ENCODE measurements at places on chromosomes 6 and 20. TPM values are rescaled to one million over a fixed set of nuclear protein-coding genes. Genes with fewer than 3 reads are reported as not detected.
A peak's percentile ranks its signal among the peaks of the same experiment; 100 is the strongest.

GRCh38 chr20:21693322-21693721 lies 12.1 kb upstream of the PAX1 start:
- no peak overlapping the region for H3K4me3 ChIP-seq
- H3K36me3 ChIP-seq: no peaks in the 10 kb centered on the region
- H3K27me3 ChIP-seq: peaks cover 2% of the 10 kb centered on the region
- DNase-seq: no peak
- no peaks in the 10 kb centered on the region for H3K4me1 ChIP-seq

PKIB gene
- 1.1 TPM for total RNA-seq

DNA sequence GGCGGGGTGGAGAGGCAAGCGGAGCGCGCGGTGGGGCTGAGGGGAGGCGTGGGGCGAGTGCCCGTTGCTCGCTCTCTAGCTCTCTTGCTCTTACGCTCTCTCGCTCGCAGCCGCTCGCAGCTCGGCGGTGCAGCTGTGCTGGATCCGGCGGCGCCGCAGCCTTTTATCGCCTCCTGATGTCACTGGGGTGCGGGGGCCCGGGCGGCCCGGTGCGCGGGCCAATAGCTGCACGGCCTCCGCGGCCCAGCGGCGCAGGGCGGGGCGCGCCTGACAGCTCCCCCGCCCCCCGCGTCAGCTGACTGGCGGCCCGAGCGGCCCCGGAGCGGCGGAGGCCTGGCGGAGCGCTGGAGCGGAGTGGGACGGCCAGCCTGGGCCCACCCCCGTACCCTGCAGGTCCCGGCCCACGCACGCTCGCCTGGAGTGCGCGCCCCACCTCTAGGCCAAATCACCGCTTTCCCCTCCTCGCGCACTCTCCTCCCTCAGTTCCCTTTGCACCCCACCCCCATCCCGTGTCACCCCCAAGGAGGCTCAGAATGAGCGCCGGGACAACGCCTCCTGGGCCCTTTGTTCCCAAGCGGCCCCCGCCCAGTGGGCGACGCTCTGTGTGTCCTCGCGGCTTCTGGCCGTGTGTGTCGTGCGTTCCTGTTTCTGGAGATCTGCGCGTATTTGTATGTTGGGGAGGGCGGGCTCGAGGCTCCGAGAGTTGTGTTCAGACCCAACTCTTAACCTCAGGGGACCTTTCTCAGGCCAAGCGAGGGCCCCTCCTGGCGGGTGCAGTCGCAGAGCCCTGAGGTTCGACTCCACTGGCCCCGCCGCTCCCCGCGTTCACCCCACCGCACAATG lies at the start of gene MAFB:
Gene MAFB (minus strand): TSS at position 137 of the 843 bp plus-strand sequence. CDS start 386 bp downstream, outside the sequence.
- DNase-seq: no peak
- H3K4me3 ChIP-seq: peak within 1 kb of the TSS; percentile 65
- H3K36me3 ChIP-seq: no peaks in the 10 kb centered on the region
- peaks cover 17% of the 10 kb centered on the region for H3K27me3 ChIP-seq
- H3K4me1 ChIP-seq: no peaks in the 10 kb centered on the region

DNA sequence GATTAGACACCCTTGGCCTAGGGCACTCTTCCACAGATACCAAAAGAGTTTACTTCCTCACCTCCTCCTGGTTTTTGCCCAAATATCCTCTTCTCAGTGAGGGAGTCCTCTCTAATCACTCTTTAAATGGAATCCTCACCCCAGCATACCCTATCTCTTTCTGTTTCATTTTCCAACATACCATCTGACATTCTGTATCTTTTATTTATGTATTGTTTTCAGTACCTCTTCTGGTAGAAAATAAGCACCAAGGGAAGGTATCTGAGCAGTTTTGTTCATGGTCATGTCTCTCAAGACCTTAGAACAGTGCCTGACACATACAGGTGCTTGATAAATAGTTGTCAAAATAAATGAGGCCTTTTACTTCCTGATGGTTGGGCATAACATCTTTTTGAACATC lies 55.1 kb downstream of the KIAA0408 start:
- H3K27ac ChIP-seq: no peak overlapping the region
- no peak for DNase-seq
- no peaks in the 10 kb centered on the region for H3K4me1 ChIP-seq
- H3K36me3 ChIP-seq: no peaks in the 10 kb centered on the region

NKX2-4 gene
- not detected for total RNA-seq

DNA sequence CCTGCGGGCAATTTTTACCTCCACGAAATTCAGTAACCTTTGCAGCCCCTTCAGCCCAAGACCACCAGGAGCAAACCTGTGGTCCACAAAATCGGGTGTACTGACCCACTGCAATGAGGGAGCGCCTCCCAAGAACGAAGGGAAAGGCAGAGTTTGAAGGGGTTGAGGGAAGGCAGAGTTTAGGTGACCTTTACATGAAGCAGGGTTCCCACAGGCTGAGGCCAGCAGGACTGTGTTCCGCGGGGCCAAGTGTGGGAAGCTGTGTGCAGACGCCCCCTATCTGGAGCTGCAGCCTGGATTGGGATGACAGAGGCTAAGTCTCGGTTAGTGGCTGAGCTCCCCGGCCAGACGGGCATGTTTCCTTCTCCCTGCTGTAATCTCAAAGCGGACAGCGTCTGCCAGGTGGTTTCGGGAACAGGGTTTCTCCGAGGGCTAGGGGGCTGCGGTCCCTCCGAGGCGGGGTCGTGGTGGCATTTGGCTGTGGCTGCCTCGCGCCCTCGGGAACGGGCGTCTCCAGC lies 826 bp upstream of the PYGB start:
- DNase-seq: no peak
- peaks cover 2% of the 10 kb centered on the region for H3K36me3 ChIP-seq
- H3K27me3 ChIP-seq: no peaks in the 10 kb centered on the region
- peaks cover 34% of the 10 kb centered on the region for H3K4me1 ChIP-seq

DNA sequence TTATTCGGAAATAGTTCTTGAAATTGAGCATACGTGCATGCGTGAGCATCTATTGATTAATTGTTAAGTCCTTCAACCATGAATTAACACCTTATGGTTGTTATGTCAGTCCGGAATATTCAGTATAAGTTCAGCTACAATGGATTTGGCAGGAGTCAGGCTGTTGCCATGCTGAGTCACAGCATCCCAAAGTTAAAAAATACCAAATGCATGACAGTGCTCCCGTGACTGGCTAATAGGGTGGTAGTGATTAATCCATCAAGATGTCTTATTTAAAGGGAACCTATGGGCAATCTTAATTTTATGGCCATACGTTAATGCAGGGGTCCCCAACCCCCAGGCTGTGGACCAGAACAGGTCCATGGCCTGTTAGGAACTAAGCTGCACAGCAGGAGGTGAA lies 10.5 kb downstream of the RAE1 start:
- H3K4me3 ChIP-seq: no peak overlapping the region
- H3K36me3 ChIP-seq: peaks cover 27% of the 10 kb centered on the region
- no peaks in the 10 kb centered on the region for H3K27me3 ChIP-seq
- DNase-seq: no peak
- H3K4me1 ChIP-seq: no peaks in the 10 kb centered on the region

TXLNB gene
- total RNA-seq: not detected

DNA sequence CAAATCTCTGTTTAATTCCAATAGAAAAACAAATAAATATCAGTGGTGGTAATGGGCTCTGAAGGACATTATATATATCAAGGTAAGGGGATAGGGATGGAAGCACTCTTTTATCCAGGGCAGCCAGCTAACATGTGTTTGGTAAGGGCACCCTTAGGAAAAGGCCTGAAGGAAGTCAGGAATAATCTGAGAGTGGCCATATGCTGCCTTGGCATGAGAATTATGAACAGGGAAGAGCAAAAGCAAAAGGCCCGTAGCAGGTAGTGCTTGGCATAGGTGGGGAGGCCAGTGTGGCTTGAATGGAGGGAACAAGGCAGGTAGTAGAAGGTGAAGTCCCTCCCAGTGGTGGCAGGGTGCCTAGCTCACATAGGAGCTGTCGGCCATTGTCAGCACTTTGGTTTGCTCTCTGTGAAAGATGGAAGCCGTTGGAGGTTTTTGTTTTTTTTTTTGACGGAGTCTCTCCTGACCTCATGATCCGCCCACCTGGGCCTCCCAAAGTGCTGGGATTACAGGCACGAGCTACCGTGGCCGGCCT lies 39.6 kb upstream of the CSE1L start:
- H3K4me1 ChIP-seq: no peaks in the 10 kb centered on the region
- H3K27me3 ChIP-seq: no peaks in the 10 kb centered on the region
- H3K36me3 ChIP-seq: no peaks in the 10 kb centered on the region
- H3K27ac ChIP-seq: no peak overlapping the region
- H3K4me3 ChIP-seq: no peak overlapping the region

PRPH2 gene
- total RNA-seq: not detected

GRCh38 chr6:44698602-44699001 lies 311.1 kb downstream of the CDC5L start:
- H3K27me3 ChIP-seq: no peaks in the 10 kb centered on the region
- H3K4me1 ChIP-seq: no peaks in the 10 kb centered on the region
- DNase-seq: no peak

GRCh38 chr6:5151360-5151954 lies 66.3 kb downstream of the PPP1R3G start:
- H3K36me3 ChIP-seq: no peaks in the 10 kb centered on the region
- H3K27ac ChIP-seq: no peak overlapping the region
- H3K4me1 ChIP-seq: no peaks in the 10 kb centered on the region
- no peak overlapping the region for H3K4me3 ChIP-seq
- no peaks in the 10 kb centered on the region for H3K27me3 ChIP-seq

CITED2 gene
- 210 TPM for total RNA-seq

DNA sequence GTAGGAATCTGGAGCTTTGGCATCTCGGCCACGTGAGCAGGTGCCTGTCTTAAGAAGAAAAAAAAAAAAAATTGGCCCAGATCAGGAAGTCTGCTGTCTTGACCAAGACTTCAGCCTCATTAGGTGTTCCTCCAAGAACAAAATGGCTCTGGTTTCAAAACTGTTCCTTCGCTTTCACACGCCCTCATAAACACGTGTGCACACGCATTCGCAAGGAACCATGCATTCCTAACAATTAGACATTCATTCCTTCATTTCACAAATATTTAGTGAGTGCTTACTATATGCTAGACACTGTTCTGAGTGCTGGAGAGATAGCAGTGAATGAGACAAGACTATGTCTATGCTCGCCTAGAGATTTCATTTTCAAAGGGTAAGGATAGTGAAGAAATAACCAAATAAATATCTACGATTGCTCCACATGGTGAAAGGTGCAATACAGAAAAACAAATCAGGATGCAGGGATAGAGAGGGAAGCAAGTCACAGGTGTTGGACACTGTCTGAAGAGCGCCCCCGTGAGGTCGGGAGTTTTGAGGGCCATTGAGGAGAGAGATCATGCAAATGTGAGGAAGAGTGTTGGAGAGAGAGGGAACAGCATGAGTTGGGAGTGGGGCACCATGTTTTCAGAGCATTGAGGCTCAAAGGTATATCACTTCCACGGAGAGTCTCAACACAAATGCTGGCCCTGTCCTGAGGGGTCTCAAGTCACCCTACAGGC lies 53.3 kb downstream of the CCDC170 start:
- no peak overlapping the region for H3K27ac ChIP-seq
- DNase-seq: no peak
- no peaks in the 10 kb centered on the region for H3K4me1 ChIP-seq
- no peaks in the 10 kb centered on the region for H3K36me3 ChIP-seq

PET117 gene
- 14.6 TPM for total RNA-seq

ABHD16B gene
- not detected for total RNA-seq

GRCh38 chr6:906920-907319 lies 214.0 kb upstream of the EXOC2 start:
- H3K4me3 ChIP-seq: no peak overlapping the region
- DNase-seq: no peak
- no peaks in the 10 kb centered on the region for H3K27me3 ChIP-seq
- no peaks in the 10 kb centered on the region for H3K4me1 ChIP-seq

- H3K27me3 ChIP-seq: no peaks in the 10 kb centered on the region
- no peaks in the 10 kb centered on the region for H3K4me1 ChIP-seq
- H3K36me3 ChIP-seq: no peaks in the 10 kb centered on the region
- no peak for DNase-seq
- no peak overlapping the region for H3K4me3 ChIP-seq
These were observed 19.2 kb downstream of the PDE7B start for GRCh38 chr6:135870722-135871121.

DNA sequence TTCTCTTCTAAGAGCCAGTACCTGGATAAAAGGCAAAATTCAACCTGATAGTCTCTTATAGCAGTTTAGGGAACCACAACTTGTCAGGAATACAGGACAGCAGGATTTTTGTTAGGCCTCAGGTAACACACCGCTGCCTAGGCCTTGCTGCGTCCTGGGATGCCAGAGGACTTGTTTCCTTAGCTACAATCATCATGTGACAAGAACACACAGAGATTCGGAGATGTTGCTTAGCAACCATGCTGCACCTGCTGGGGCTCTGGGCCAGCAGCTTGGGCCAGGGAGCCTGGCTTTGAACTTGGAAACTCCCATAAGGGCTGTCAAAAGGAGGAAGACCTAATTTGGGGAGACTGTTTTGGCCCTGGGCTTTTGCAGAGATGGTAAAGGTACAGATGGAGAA lies 36.1 kb upstream of the CHD6 start:
- H3K4me3 ChIP-seq: no peak overlapping the region
- no peak for DNase-seq
- no peaks in the 10 kb centered on the region for H3K36me3 ChIP-seq
- no peak overlapping the region for H3K27ac ChIP-seq
- no peaks in the 10 kb centered on the region for H3K4me1 ChIP-seq

SRSF12 gene
- 0.28 TPM for total RNA-seq

GRCh38 chr20:58313396-58313795 lies 3.9 kb downstream of the RAB22A start:
- DNase-seq: no peak
- H3K27ac ChIP-seq: no peak overlapping the region
- peaks cover 8% of the 10 kb centered on the region for H3K4me1 ChIP-seq
- H3K4me3 ChIP-seq: no peak overlapping the region

DNA sequence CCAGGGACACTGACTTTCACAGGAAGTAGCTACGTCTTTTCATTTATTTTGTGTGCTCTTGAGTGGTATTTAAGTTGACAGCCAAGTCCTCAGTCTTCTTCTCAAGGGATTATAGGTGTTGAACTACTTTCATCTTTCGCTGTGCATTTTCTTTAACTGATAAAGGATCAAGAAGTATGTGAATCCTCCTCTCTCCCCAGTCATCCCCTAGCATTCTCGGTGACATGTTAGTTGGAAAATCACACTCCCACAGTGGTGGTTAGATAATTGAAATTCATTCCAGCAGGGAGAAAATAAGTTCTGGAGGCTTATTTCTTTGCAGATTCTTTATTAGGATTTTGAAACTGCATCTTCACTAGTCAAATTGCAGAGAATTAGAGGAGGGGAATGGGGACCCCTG lies 569.4 kb downstream of the MEI4 start:
- no peaks in the 10 kb centered on the region for H3K36me3 ChIP-seq
- H3K4me3 ChIP-seq: no peak overlapping the region
- DNase-seq: no peak
- no peaks in the 10 kb centered on the region for H3K4me1 ChIP-seq
- no peak overlapping the region for H3K27ac ChIP-seq

- no peak overlapping the region for H3K4me3 ChIP-seq
- no peak for DNase-seq
- H3K27me3 ChIP-seq: no peaks in the 10 kb centered on the region
- no peaks in the 10 kb centered on the region for H3K4me1 ChIP-seq
- no peak overlapping the region for H3K27ac ChIP-seq
These were observed 133.1 kb downstream of the ALDH8A1 start for GRCh38 chr6:134816780-134817179.

GGTLC1 gene
- 0.18 TPM for total RNA-seq
